ENCODE measurements at places on chromosomes 3 and 15.

GRCh38 chr3:188581365-188581764 is 427.4 kb downstream of the LPP start:
- no peak for DNase-seq

DNA sequence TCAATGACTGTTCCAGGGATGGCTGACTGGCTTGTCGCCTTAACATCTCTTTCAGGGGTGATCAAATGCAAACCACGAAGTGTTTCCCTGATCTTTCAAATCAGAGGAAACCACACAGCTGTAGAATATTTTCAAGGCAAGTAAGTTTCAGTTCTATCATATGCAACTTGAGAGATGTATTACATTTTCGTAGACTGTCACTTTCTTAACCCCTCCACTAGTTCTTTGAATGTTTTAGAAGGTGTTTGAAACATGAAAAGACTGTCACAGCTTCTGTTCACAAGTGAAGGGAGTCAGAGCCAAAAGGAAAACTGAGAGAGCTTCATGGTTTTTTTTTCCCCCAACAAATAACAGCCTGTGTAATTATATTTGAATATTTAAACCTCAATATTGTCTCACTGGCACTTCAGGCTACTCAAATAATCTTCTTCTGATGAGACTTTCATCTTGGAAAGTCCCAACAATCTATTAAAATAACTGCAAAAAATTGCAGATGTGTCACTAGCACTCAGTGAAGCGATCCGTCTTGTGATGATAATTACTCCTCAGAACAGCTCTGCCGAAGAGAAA is 25.9 kb upstream of the CAPN7 start:
- DNase-seq: no peak

- peak; percentile 71 for DNase-seq
These were observed 56.8 kb downstream of the ATP2C1 start for GRCh38 chr3:130950641-130951040.

DNA sequence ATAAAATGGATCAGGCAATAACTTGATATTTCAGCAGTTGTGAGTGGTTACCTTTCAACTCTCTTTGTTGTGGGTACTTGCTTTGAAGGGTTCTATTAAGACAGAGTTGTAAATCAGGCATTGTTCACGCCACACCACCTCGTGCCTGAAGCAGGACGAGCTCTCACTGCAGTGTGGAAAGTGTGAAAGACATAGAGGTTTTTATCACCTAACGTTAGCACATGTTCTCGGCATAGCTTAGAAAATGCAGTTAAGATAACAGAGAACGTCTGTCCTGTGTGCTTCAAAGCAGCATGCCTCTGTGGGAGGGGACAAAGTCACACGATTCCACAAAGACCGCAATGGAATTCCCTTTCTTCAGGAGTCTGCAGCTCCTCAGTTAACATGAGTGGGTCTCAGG is 7.8 kb downstream of the ADAMTS17 start:
- no peak for DNase-seq
